ENCODE measurements at places on chromosomes 7 and 10. TPM values are rescaled to one million over a fixed set of nuclear protein-coding genes. Genes with fewer than 3 reads are reported as not detected.
A peak's percentile ranks its signal among the peaks of the same experiment; 100 is the strongest.

The EBLN1 gene
- total RNA-seq: not detected

The STEAP2 gene
- total RNA-seq: 3.5 TPM

The SLC26A5 gene
- total RNA-seq: 0.11 TPM

The CALY gene
- total RNA-seq: not detected

The NPY4R2 gene
- not detected for total RNA-seq

DNA sequence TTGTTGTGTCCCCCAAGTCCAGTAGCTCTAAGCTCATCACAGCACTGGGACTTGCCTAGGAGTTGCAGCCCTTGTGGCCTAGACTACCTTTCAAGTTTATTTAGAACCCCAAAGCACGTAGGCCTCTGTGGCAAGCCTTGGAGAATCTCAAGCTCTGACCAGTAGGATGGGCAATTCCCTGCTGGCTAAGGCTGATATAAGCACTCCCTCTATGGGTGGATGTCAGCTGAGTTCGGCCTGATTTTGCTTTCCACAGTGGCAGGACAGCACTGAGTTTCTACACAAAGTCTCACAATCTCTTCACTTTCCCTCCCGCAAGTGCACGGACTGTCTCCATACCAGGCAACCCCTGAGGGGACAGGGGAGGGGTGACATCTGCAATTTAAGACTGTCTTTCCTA is 886.4 kb upstream of the LRRN3 start:
- no peak overlapping the region for H3K4me3 ChIP-seq
- no peak for DNase-seq
- H3K27ac ChIP-seq: no peak overlapping the region

DNA sequence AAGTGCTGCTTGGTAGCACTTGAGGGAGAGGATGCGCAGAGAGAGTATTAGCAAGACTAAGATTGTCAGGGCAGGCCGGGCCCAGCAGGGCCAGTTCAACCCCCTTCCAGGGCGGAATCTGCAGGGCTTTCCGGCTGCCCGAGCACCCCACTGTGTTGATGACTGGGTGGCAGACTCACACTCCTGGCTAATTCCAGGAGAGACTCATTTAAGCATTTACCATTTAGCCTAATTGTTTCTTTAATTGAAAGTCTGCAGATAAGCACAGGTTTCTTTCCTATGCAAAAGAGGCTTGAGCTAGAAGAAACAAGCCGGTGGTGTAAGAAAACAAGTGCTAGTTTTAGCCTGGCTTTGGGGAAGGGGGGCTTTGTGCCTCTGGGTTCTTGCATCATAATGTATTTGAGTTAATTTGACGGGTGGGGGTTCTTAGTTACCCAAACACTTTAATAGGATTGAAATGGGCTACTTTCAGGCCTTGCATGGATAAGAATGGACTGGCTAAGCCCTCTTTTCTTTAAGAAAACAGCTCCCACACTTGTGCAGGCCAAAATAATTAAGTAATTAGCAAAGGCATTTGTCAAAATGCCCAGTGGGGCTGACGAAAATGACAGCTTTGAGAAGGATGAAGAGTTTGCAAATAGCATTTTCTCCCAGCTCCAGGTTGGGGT is 201.3 kb downstream of the MYOF start:
- H3K4me1 ChIP-seq: no peaks in the 10 kb centered on the region
- H3K4me3 ChIP-seq: no peak overlapping the region
- H3K27ac ChIP-seq: no peak overlapping the region
- H3K27me3 ChIP-seq: no peaks in the 10 kb centered on the region
- no peak for DNase-seq
- no peaks in the 10 kb centered on the region for H3K36me3 ChIP-seq

DNA sequence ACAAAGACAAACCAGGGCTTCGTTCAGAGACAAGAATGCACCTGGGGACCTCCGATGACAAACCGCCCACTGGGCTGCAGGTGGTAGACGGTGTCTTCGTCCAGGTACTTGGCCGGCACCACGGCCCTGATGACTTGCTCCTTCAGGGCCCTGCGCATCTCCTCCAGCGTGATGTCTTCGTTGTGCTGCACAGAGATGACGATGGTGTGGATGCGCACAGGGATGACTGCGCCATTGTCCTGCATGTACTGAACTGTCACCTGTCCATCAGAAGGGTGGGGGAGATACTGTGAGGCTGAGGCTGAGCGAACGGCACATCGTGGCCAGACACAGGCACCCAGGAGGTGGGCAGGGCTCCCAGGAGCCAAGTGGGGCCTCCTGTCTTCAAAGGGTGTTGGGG is 13.1 kb downstream of the MAT1A start:
- no peak overlapping the region for H3K4me3 ChIP-seq
- H3K36me3 ChIP-seq: peaks cover 18% of the 10 kb centered on the region
- no peak overlapping the region for H3K27ac ChIP-seq
- no peaks in the 10 kb centered on the region for H3K27me3 ChIP-seq

DNA sequence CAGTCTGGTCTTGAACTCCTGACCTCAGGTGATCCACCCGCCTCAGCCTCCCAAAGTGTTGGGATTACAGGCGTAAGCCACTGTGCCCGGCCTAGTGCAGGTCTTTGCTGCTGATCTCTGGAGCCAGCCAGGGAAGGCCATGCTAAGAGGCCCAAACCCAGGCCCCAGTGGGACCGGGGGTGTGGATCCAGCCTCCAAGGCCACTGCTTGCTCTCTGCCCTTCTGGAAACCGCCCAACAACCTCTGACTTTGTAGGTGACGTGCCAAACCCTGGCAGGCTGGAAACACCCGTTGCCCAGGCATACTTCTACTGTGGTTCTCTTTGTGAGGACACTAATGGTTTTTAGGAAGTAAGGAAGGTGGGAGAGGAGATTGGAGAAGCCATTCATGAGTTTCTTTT is 83.5 kb upstream of the GNA12 start:
- DNase-seq: no peak
- H3K36me3 ChIP-seq: no peaks in the 10 kb centered on the region
- H3K4me1 ChIP-seq: no peaks in the 10 kb centered on the region
- peaks cover 5% of the 10 kb centered on the region for H3K27me3 ChIP-seq

DNA sequence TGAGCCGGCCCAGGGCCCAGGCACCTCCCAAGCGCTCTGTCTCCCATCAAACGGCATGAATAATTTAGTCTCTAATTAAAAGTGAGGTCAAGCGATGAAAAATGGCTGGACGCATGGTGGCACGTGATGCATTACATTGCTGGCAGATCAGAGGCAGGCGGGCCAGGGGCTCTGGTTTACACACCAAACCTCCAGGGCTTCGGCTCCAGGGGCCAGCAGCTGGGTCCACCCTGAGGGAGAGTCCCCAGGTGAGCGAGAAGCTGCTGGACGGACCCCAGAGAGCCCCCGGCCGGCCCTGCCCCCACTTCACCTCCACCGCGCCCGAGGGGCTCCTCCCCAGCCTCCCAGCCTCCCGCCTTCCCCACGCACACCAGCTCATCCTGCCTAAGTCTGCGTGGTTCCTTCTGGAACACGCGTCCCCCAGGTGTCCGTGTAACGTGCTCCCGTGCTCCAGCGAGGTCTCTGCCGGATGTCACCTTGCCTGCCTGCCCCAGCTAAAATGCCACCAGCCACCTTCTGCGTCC is 23.2 kb downstream of the UNCX start:
- H3K27me3 ChIP-seq: peaks cover 20% of the 10 kb centered on the region
- H3K36me3 ChIP-seq: no peaks in the 10 kb centered on the region
- DNase-seq: no peak
- peaks cover 20% of the 10 kb centered on the region for H3K4me1 ChIP-seq
- no peak overlapping the region for H3K27ac ChIP-seq

DNA sequence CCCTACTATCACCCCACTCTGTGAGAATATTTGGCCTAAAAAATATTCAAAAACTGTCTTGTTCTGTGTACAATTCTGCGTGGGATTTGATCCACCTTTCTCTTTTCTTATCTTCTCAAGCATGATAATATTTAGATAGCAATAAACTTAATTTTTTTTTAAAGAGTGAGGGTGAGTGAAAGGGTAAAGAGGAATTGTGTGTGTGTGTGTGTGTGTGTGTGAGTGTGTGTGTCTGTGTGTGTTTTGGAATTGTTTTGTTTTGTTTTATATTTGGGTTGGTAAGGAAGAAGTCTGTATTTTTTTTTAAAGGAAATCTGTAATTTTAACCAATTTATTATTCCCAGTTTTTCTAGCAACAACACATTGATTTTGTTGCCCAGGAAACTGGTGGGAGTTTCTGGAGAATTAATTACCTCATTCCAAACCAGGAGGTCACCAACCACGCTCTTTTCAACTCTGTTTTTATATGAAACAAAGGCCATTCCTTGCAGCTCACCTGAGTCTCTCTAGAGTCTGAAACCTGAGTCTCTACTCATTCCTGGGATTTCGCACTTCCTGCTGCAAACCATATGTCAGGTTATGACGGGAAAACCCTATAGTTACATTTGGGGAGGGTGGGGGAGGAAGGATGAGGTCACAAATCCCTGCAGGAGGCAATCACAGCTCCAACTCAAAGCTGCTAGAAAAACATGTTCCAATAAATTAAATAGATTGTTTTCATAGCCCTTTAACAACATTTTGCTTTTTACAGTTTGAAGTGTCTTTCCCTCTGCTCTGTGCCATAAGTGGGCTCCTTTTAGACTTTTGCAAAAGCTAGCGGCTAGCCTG is 38.1 kb upstream of the XPNPEP1 start:
- peaks cover 27% of the 10 kb centered on the region for H3K4me1 ChIP-seq
- H3K36me3 ChIP-seq: no peaks in the 10 kb centered on the region
- H3K27ac ChIP-seq: no peak overlapping the region

DNA sequence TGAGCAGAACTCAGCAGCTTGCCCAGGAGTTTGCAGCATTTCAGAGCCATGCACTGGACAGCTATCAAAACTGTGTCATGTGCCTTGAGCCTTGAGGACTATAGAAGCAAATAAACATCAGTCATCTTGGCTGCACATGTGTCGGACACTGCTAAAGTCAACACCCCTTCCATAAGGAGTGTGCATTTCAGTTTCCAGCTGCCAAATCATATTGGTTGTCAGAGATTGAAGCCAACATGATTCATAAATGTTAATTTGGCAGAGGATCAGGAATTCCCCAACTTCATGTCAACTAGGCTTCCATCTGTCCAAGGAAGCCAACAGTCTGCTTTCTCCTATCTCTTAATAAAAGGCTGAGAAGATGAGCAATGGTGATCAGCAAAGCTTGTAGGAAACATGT is 32.8 kb downstream of the SLC16A12 start:
- H3K36me3 ChIP-seq: no peaks in the 10 kb centered on the region
- DNase-seq: no peak
- H3K27ac ChIP-seq: no peak overlapping the region
- no peak overlapping the region for H3K4me3 ChIP-seq
- H3K4me1 ChIP-seq: peaks cover 7% of the 10 kb centered on the region

GRCh38 chr7:149854611-149855360 is 16.6 kb downstream of the ZNF862 start:
- H3K4me3 ChIP-seq: no peak overlapping the region
- no peak overlapping the region for H3K27ac ChIP-seq
- H3K36me3 ChIP-seq: no peaks in the 10 kb centered on the region
- H3K27me3 ChIP-seq: peaks cover 20% of the 10 kb centered on the region
- DNase-seq: peak; percentile 53

GRCh38 chr10:2978111-2978510 is 89.2 kb upstream of the PFKP start:
- H3K4me3 ChIP-seq: no peak overlapping the region
- no peaks in the 10 kb centered on the region for H3K36me3 ChIP-seq
- H3K27ac ChIP-seq: no peak overlapping the region
- peak; percentile 56 for DNase-seq

- H3K4me3 ChIP-seq: no peak overlapping the region
- H3K36me3 ChIP-seq: no peaks in the 10 kb centered on the region
- H3K27me3 ChIP-seq: no peaks in the 10 kb centered on the region
- DNase-seq: no peak
Observed at GRCh38 chr10:112938808-112939482, 11.1 kb upstream of the TCF7L2 start.

- no peaks in the 10 kb centered on the region for H3K4me1 ChIP-seq
- no peak for DNase-seq
- H3K36me3 ChIP-seq: no peaks in the 10 kb centered on the region
- no peak overlapping the region for H3K27ac ChIP-seq
Observed at GRCh38 chr7:1388703-1389335, 70.5 kb downstream of the MICALL2 start.

GRCh38 chr7:66125052-66125694 is 10.5 kb downstream of the CRCP start:
- H3K4me1 ChIP-seq: peaks cover 58% of the 10 kb centered on the region
- H3K4me3 ChIP-seq: no peak overlapping the region
- H3K27me3 ChIP-seq: no peaks in the 10 kb centered on the region
- DNase-seq: no peak

GRCh38 chr10:128128582-128128981 is 2.4 kb upstream of the MKI67 start:
- DNase-seq: no peak
- H3K27me3 ChIP-seq: no peaks in the 10 kb centered on the region
- no peaks in the 10 kb centered on the region for H3K36me3 ChIP-seq
- no peak overlapping the region for H3K4me3 ChIP-seq
- peaks cover 23% of the 10 kb centered on the region for H3K4me1 ChIP-seq

- H3K4me3 ChIP-seq: no peak overlapping the region
- no peaks in the 10 kb centered on the region for H3K36me3 ChIP-seq
- DNase-seq: no peak
- no peaks in the 10 kb centered on the region for H3K27me3 ChIP-seq
Observed at GRCh38 chr7:41816111-41816510, 113.2 kb upstream of the INHBA start.

GRCh38 chr7:127532736-127533135 is 52.7 kb downstream of the GCC1 start:
- peaks cover 11% of the 10 kb centered on the region for H3K27me3 ChIP-seq
- no peak overlapping the region for H3K4me3 ChIP-seq
- H3K36me3 ChIP-seq: no peaks in the 10 kb centered on the region
- H3K4me1 ChIP-seq: no peaks in the 10 kb centered on the region
- no peak for DNase-seq
- no peak overlapping the region for H3K27ac ChIP-seq

DNA sequence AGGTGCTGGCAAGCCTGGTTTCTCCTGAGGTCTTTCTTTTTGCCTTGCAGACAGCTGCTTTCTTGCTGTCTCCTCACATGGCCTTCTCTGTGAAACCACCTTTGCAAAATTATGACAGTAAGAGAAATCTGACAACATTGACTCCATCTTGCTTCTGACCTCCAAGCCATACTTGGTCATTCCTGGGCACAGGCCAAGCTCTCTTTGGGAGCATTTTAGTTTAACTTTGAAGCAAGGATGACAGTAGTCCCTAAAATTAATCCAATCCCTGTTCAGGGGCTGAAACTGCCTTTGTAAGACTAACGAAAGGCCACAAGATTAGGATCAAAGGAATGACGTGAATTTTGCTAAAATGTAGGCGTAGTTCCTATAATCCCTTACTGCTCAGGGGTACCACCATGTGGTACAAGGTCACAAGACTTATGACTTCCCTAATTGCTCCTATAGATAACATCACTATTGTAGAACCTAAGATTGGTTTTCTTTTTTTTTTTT is 25.1 kb upstream of the NRBF2 start:
- H3K27me3 ChIP-seq: no peaks in the 10 kb centered on the region
- no peak overlapping the region for H3K4me3 ChIP-seq
- H3K4me1 ChIP-seq: no peaks in the 10 kb centered on the region
- DNase-seq: no peak
- no peaks in the 10 kb centered on the region for H3K36me3 ChIP-seq

DNA sequence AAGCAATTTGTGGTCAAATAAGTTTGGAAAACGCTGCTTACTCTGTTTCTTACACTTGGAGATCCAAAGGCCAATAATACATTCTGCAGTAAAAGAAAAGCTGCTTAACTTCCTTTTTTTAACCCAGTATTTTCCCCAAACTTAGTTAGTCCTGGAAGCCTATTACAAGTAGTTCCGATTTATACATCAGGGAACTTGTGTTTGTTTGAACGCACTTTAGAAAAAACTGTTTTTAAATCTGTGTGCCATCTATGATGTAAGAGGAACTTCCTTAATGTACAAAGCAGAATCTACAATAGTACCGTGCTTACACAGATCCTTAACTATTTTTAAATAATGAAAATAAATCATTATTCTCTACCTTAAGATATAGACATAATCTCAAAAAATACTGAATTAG is 23.0 kb downstream of the SFR1 start:
- no peaks in the 10 kb centered on the region for H3K4me1 ChIP-seq
- DNase-seq: no peak
- no peak overlapping the region for H3K4me3 ChIP-seq
- H3K27me3 ChIP-seq: no peaks in the 10 kb centered on the region

Data from HepG2 (cell line).